ENCODE measurements at places on chromosomes 7 and 10. TPM values are rescaled to one million over a fixed set of nuclear protein-coding genes. Genes with fewer than 3 reads are reported as not detected.

GRCh38 chr7:142853739-142854371 lies 1.0 kb upstream of the EPHB6 start:
- no peaks in the 10 kb centered on the region for H3K27me3 ChIP-seq
- H3K36me3 ChIP-seq: no peaks in the 10 kb centered on the region
- H3K27ac ChIP-seq: peak overlapping the region; percentile 43
- no peaks in the 10 kb centered on the region for H3K4me1 ChIP-seq
- peak; percentile 70 for DNase-seq

GRCh38 chr10:89206402-89207180 lies 526 bp downstream of the CH25H start:
- no peak overlapping the region for H3K27ac ChIP-seq
- DNase-seq: peak; percentile 56
- H3K4me3 ChIP-seq: peak overlapping the region; percentile 34
- H3K36me3 ChIP-seq: no peaks in the 10 kb centered on the region
- peaks cover 33% of the 10 kb centered on the region for H3K27me3 ChIP-seq

Gene BMPR1A
- total RNA-seq: 12.2 TPM

DNA sequence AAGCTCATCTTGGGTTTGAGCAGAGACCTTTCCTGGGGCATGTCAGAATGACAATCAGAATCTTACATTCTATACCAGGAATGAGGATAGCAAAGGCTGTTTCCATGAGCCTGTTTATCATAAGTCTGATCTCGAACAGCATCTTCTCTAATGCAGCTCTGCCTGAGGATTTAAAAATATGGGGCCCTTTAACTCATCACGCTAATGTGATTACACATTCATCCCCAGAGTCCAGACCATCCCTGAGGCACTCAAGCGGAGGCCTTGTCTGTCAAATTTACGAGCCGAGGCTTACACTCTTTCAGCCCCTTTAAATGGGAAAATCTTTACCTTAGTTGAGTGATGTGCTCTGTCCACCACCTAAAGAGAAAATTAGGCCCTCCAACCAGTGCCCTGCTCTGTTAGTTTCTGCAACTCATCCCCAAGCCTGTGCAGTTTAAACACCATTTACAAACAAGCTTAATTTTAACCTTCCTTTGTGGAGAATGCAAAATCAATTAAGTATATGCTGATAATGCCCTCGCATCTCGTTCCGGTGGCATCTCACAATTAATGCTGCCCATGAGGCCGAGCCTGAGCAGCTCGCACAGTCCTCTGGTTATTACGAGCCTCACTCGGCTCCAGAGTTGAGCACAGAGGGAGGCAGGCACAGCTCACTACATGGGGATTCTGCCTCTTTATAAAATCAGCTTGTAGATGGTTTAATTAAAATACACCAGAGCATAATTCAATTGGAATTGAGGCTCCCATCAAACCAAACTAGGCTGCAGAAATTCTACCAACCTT lies 16.0 kb downstream of the CHST15 start:
- H3K36me3 ChIP-seq: no peaks in the 10 kb centered on the region
- no peaks in the 10 kb centered on the region for H3K27me3 ChIP-seq
- no peak for DNase-seq
- no peak overlapping the region for H3K4me3 ChIP-seq
- no peak overlapping the region for H3K27ac ChIP-seq
- H3K4me1 ChIP-seq: no peaks in the 10 kb centered on the region

DNA sequence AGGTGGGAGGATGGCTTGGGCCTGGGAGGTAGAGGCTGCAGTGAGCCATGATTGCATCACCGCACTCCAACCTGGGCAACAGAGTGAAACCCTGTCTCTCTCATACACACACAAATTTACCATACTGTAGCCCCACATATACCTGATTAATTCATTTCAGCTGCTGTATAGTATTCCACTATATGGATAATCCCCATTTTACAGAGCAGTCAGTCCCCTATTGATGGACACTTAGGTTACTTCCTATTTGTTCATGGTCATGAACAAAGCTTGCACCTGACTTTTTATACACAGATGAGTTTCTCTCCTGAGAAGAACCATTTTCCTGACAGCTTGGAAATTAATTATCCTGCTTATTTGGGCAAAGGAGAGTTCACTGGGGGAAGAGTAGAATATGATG lies 59.2 kb downstream of the EMX2 start:
- no peaks in the 10 kb centered on the region for H3K4me1 ChIP-seq
- H3K27ac ChIP-seq: no peak overlapping the region
- no peaks in the 10 kb centered on the region for H3K36me3 ChIP-seq
- H3K27me3 ChIP-seq: no peaks in the 10 kb centered on the region

All from right lobe of liver (tissue), 6 donors.